Neural progenitor cell (in vitro differentiated cells): ENCODE measurements at places on chromosomes 1 and 21. TPM values are rescaled to one million over a fixed set of nuclear protein-coding genes. Genes with fewer than 3 reads are reported as not detected.
A peak's percentile ranks its signal among the peaks of the same experiment; 100 is the strongest.

SPRR2E gene
- total RNA-seq, result not detected in 2 replicates

SLC25A24 gene
- 47.9 and 72.2 TPM in 2 replicates for total RNA-seq

IL10 gene
- total RNA-seq, result not detected in 2 replicates

KCNJ15 gene
- total RNA-seq, result not detected in 2 replicates

- no peak overlapping the region for H3K4me3 ChIP-seq
- no peaks in the 10 kb centered on the region for H3K36me3 ChIP-seq
- H3K4me1 ChIP-seq, result peaks cover 9% of the 10 kb centered on the region
- H3K27me3 ChIP-seq, result peaks cover 15% of the 10 kb centered on the region
- H3K27ac ChIP-seq, result no peak overlapping the region
Measured at GRCh38 chr1:100530880-100531487, 7.0 kb upstream of the GPR88 start.

DNA sequence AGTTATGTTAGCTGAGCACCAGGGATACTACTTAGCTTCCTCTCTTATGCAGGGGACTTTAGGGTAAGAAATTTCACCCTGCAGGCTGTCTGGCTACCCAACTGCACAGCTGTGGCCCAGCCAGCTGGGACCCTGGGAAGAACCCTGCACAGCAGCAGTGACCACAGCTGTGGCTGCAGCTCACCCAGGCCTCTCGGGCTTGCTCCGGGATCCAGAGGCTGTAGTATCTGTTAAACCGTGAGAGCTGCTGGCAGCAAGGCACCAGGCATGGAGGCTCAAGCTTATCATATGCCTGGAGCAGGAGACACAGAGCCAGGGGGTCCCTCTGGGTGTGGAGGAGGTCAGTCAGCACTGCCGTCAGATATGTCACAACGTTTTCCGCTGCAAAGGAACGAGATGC is 40.3 kb downstream of the URB1 start:
- no peak overlapping the region for H3K27ac ChIP-seq
- no peaks in the 10 kb centered on the region for H3K4me1 ChIP-seq
- no peaks in the 10 kb centered on the region for H3K36me3 ChIP-seq

GRCh38 chr1:155006601-155007101 is 4.0 kb downstream of the ZBTB7B start:
- H3K27me3 ChIP-seq, result no peaks in the 10 kb centered on the region
- H3K27ac ChIP-seq, result no peak overlapping the region
- peaks cover 38% of the 10 kb centered on the region for H3K4me1 ChIP-seq
- no peak overlapping the region for H3K4me3 ChIP-seq
- H3K36me3 ChIP-seq, result no peaks in the 10 kb centered on the region

DNA sequence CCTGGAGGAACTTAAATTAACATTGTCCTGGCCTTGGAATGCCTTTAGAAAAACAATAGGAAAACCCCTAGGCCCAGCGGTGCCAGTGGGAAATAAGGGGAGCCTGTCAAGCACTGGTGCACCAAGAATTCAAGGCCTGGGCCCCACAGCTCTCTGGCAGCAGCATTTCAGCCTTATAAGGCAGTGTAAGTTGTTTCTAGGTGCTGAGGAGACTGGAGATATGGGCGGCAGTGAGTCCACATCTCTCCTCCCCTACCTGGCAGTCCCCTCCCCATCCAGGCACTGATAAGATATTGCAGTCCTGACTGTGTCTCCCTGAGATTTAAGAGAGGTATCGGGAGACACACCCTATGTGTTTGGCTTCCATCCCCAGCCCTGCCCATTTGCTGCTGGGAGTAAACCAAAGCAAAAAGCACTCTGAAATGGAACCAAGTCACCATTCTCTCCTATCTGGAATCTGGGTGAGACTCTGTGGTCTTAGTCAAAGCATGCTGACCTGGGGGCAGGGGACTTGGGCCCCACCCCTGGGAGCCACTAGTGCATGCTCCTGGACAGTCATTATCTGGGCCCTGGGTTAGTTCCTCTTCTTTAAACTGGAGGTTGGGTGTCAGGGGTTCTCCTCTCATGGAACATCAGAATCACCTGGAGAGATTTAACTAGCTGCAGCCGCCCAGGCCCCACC is 30.5 kb downstream of the DEGS1 start:
- no peak overlapping the region for H3K27ac ChIP-seq
- H3K4me1 ChIP-seq, result no peaks in the 10 kb centered on the region
- H3K4me3 ChIP-seq, result no peak overlapping the region
- no peaks in the 10 kb centered on the region for H3K27me3 ChIP-seq
- peak; percentile 22 for DNase-seq

DNA sequence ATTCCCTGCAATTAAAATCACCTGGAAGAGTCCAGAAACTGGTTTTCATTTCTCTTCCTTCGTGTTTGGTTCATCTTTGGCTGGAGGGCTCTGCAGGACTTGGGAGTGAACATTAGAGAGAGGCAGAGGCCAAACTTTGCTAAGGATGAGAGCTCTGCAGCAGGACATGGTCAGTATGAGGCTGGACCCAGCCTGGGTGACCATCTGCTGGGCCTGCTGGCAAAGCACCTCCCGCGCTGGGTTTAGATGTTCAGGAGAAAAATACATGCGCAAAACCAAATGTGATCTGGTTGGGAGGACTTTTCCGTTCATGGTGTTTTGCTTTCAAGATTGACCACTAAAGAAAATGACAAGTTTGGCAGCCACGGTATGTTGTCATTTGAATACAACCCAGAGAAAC is 15.9 kb downstream of the KAZN start:
- no peaks in the 10 kb centered on the region for H3K4me1 ChIP-seq
- H3K27me3 ChIP-seq, result no peaks in the 10 kb centered on the region
- DNase-seq, result no peak
- H3K36me3 ChIP-seq, result no peaks in the 10 kb centered on the region
- no peak overlapping the region for H3K27ac ChIP-seq

DNA sequence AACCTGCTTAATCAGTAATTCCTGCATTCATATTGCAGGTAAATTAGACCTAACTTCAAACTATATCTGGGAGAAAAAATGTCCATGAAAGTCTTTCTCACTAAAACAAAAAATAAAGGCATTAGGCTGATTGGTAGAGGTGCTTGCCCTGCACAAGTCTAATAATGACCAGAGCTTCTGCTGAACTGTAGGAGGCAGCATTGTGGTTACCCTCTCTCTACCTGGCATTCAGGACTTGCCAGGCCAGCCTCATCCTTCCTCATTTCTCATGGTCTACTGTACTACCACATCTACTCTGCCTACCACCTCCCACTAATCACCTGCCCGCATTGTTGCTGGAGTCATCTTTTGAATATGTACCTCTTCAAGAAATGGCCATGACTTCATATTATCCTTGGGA is 60.8 kb upstream of the KRTAP11-1 start:
- H3K27ac ChIP-seq, result no peak overlapping the region
- no peak overlapping the region for H3K4me3 ChIP-seq
- no peaks in the 10 kb centered on the region for H3K36me3 ChIP-seq
- no peak for DNase-seq
